Thoracic aorta (tissue), 2 donors: ENCODE measurements at places on chromosomes 7 and 10.
A peak's percentile ranks its signal among the peaks of the same experiment; 100 is the strongest.

- no peak for DNase-seq
These were observed 20.3 kb downstream of the ASB13 start for GRCh38 chr10:5645944-5646617.

GRCh38 chr7:3393862-3394261 is 92.8 kb downstream of the SDK1 start:
- no peak for DNase-seq

DNA sequence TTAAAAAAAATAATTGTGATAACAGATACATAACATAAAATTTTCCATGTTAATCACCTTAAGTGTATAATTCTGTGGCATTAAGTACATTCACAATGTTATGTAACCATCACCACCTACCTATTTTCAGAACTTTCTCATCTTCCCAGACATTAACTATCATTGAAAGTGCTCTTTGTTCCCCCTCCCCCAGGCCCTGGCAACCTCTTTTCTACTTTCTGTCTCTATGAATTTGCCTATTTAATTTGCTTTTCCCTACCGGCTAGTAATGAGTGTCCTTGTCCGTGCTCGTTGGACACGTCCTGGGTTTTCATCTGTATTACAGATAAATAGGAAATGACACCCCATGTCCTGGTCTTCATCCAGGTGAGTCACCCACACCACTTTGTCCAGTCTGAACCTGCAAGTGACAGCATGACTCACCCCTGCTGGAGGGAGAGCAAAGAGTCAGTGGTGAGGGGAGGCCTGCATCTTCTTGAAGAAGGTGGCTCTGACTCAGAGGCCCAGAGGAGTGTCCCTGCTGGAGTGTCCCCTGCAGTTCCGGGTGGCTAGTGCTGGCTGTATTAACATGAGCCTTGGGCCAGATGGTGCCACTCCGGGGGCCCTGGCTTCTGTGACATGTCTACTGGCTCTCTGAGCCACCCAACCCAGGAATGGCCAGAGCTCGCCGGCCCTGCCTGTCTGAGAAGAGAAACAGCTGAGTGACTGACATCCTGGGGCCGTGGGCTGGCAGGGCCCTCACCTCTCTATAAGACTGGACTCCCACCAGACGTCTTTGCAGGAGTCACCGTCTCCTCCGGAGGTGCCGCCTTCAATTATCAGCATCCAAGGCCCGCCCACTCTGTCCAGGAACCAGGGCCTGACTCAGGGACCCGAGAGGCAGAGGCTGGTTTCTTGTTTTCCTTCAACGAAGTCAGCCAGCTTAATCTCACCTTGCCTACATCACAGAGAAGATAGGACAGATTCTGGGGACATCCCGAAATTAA is 503.2 kb upstream of the MKI67 start:
- DNase-seq: no peak

DNA sequence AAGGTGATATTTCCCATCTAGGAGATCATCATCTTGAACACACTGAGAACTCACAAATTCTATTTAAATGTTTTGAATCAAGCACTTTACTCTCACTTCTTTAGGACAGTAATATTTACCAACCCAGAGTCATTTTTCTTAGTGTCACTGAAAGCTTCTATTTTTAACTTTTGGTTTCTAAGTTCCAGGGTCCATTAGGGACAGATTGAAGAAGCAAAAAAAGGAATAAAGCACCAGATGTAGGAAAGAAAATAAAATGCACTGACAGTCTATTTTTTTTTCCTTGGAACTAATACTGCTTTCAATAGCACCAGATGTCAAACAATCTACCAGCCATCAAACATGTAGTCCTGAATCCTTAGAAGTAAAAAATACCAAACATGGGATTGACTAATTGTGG is 526.7 kb upstream of the LRRN3 start:
- no peak for DNase-seq

DNA sequence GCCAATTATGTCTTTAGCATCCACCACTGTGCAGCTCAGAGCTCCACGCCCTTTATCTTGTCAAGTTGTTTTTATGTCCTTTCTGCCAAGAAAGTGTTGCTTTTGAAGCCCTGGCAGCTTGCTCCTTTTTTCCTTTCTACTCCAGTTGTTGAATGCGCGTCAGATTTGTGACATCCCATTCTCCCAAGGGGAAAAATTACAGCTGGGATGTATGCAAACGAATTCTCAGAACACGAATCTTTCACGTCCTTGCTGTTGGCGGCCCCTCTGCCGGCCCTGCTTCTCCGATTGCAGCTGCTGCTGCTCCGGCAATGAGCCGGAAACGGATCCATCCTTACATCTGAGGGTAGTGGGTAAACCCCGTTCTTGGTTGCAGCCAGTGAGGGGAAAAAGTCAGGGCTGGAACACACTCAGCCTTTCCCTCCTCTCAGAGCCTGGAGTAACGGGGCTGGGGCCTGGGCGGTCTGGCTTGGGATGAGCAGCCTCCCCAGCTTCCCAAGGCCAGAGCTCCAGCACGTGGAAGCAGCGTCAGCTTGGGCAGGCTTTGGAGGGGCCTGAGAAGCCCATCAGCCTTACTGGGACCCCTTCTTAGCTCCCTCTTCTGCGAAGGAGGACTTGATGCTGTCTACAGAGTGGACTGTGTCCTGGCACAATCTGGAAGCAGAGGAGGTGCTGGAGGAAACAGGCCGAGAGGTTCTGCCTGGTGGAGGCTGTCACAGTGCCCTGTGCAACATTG is 79.0 kb upstream of the CHST15 start:
- DNase-seq: no peak

- peak; percentile 43 for DNase-seq
These were observed 136.5 kb upstream of the NAMPT start for GRCh38 chr7:106421181-106421762.

DNA sequence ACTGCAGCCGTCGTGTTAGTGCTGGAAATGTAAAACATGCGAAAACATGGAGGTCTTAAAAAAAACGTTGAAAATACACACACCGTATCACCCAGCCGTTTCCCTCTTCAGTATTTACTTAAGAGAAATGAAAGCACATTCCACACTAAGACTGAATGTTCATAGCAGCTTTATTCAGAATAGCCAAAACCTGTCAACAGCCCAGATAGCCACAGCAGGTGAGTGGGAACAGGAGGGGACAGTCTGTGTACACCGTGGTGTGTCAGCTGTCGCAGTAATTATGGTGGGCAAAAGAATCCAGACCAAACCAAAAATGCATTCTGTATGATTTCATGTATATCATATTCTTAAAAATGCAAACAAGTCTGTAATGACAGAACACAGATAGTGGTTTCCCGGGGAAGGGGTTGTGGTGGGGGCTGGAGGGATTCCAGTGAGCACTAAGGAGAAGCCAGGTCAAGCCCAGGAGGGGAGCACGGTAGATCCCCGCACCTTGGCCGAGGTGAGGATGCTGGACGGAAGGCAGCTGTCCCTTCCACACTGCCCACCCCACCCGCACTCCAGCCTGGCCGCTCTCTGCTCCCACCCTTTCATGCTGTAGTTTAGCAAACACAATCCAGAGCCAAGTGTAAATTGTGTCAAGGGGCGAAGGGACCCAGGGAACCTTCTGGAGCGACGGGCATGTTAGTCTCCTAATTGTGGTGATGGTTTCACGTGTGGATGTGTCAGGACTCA is 123.6 kb downstream of the NKX6-2 start:
- DNase-seq: no peak

- no peak for DNase-seq
These were observed 28.5 kb downstream of the FOXL3 start for GRCh38 chr7:318476-318875.

GRCh38 chr7:156948361-156948760 is 1.2 kb upstream of the NOM1 start:
- no peak for DNase-seq

- no peak for DNase-seq
These were observed 22.2 kb downstream of the ARHGAP21 start for GRCh38 chr10:24701447-24701846.

- DNase-seq: no peak
These were observed 403.0 kb downstream of the THSD7A start for GRCh38 chr7:11428877-11429581.

GRCh38 chr10:21317902-21318301 is 207.6 kb downstream of the SKIDA1 start:
- DNase-seq: no peak

- no peak for DNase-seq
These were observed 595.0 kb downstream of the PTPRN2 start for GRCh38 chr7:157992511-157993160.

DNA sequence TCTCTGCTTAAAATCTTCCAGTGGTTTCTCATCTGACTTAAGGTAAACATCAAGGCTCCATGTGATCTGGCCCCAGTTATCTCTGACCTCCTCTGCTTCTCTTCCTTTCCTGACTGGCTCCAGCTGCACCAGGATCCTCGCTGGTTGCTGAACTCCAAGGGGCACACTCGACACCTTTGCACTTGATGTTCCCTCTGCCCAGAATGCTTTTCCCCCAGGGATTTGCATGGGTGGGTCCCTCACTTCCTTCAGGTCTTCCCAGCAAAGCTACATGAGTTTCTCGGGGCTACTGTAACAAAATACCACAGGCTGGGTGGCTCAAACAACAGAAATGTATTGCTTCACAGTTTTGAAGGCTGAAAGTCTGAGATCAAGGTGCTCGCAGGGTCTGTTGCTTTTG is 166.0 kb upstream of the CDCA7L start:
- no peak for DNase-seq

DNA sequence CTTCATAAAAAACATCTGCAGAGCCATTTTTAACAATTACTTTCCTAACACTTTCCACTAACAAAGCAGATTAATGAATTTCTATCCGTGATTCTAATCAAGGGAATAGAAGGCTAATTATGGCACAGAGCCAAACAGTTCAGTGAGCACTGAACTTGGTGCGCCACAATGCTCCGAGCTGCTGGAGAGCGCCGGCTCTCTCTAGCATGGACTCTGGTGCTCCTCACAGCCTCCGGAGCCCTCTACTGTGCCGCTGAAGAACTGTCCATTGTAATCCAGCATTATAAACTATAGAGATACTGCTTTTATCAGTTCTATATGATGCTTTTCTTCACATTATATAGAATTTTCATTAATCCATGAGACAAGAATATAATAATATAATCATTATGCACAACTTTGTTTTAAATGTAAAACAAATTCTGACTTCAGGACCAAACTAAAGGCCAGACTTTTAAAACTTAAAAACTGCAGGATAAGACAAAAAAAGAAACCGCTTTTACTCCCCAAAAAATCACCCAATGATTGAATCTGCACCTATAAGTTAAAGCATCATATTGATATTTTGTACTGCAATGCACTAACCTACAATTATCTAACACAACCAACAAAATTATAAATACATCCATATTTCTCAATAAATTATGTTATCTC is 123.6 kb downstream of the RNF32 start:
- no peak for DNase-seq

DNA sequence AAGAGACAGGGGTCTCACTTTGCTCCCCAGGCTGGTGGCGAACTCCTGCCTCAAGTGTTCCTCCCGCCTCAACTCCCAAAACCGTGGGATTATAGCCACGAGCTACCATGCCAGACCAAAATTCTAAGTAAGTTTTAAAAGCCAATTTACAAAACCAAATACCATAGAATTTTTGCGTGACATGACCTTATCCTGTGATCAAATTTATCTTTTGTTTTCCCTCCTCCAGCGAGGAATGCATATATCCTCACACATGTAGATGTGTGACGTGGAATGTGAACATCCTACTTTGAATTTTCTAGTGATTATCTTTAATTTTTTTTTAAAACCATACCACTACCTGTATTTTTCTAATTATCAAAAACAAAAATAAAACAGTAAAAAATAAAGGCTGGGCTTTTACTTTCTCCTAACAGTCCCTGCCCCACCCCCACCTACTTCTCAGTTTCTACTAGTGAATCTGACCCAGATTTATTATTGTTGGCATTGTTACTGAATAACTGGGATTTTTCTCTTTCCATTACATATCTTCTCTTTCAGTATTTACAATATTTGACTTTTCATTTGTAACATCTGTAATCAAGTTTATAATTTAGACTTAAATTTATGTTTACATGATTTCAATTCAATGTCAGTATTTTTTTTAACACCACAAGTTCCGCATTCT is 26.0 kb downstream of the CYTH3 start:
- no peak for DNase-seq

- no peak for DNase-seq
These were observed 129.0 kb downstream of the DIP2C start for GRCh38 chr10:560314-560992.

- DNase-seq: no peak
These were observed 96.7 kb downstream of the HTR5A start for GRCh38 chr7:155166673-155167370.

DNA sequence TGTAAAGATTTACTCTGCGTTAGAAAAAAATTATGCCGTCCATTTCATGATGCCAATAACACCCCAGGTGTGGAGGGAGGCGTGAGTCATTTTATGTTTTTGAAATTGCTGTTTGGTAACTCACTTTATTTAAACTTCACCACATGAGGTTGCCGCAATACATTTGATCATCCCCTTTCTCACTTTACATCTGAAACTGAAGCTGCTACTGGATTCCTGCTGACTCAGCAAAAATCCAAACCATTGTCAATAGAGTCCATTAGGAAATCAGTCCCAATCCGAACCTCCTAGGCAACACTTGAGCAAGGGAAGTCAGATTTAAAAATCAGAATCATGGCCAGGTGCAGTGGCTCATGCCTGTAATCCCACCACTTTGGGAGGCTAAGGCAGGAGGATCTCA is 136.6 kb upstream of the SVIL start:
- no peak for DNase-seq

DNA sequence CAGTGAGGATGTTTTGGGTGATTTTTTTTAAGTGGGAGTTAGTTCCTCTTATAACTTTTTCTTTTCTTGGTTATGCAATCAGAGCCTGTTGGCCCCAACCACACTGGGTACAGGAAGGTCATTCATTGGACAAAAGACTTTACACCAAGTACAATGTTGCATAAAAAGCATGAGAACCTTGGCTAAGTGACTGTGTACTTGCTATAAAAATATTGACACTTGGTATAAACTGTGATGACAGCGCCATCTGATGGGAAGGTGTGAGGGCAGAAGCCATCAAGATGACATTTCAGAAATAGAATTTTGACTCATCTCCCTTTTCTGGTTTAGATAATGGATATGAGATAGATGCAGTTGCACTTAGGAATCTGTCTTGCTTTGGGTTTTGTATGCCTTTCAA is 126.4 kb upstream of the CCDC6 start:
- peak; percentile 11 for DNase-seq

DNA sequence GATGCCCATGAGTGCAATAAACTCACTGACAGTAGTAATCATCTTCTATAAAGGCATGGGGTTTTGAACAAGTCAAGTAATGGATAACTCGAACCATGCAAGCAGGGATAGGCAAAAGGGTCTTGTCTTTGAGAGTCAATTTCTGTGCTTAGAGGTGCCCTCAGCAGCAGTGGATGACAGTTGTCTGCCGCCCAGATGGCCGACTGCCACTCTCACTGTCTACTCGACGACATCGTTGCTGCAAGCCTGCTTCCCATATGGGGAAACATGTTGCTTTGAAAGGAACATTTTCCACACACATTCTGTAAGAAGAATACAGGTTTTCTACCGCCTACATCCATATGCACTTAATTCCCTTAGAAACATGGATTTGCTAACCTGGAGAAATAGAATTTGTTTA is 236.3 kb upstream of the DKK1 start:
- DNase-seq: no peak

GRCh38 chr7:42212541-42213090 is 24.4 kb downstream of the GLI3 start:
- DNase-seq: no peak

- DNase-seq: no peak
These were observed 120.0 kb upstream of the SAMD8 start for GRCh38 chr10:74991435-74991834.

GRCh38 chr7:99290980-99291607 is 18.5 kb downstream of the MYH16 start:
- no peak for DNase-seq
